MCF 10A (cell line): ENCODE measurements at places on chromosomes 11 and 22.

DNA sequence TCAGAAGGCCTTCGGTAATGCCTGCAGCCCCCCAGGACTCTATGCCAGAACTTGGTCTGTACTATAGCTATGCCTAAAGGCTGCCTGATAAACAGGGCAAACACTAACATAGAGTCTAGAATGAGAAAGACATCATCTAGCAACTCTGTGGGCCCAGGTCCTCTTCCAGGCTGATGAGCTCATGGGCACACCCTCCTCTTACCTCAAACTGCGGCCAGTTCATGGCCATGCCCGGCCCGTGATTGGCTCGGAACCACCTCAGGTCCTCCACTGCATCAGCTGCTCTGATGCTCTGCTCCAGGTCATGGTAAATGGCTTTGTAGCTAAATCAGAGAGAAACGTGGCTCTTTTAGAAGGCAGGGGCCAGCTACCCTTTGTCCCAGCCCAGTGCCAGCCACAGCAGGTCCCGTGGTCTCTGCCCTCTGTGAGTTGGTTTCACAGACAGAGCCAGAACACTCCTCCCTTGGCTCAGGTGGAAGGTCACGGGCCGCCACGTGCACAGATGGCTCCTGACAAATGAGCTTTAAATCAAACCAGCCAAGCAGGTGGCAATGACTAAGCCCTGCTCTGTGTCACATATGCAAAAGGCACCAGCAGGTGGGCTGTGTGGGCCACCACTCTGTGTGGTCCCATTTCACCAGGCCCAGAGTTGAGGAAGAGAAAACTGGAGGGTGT lies 25.0 kb upstream of the ARFGAP3 start:
- no peak for DNase-seq

- DNase-seq, result no peak
These were observed 8.6 kb downstream of the CDPF1 start for GRCh38 chr22:46241396-46242007.

- DNase-seq, result no peak
These were observed 58.3 kb downstream of the LDLRAD3 start for GRCh38 chr11:36002196-36002595.

DNA sequence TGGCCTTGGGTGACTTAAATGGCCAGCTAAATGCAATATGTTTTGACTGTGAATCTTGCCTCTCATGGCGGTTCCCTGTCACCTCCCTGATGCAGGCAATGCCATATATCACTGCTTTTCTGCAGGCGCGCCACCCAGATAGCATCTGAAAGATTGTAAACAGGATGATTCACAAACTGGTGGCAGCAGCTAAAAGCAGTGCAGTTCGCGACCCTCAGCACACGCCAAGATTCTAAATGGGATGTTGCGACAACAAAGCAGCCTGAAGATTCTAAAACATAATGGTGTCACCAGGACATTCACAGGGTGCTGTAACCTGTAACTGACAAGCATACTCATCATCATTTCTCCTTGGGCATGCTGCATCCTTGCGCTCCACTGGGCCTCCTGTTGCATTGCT lies 440.4 kb upstream of the CADM1 start:
- DNase-seq, result no peak

GRCh38 chr11:63911440-63911839 lies 5.5 kb downstream of the RCOR2 start:
- no peak for DNase-seq
